ENCODE measurements at places on chromosomes 6 and 20.

- no peak for DNase-seq
Measured at GRCh38 chr6:23320471-23321015, 751.2 kb downstream of the HDGFL1 start.

GRCh38 chr20:34491226-34491931 lies 24.8 kb upstream of the DYNLRB1 start:
- DNase-seq: no peak

GRCh38 chr6:127119102-127120022 lies 891 bp downstream of the RSPO3 start:
- peak; percentile 44 for DNase-seq

- DNase-seq: no peak
Measured at GRCh38 chr20:61031101-61031830, 220.8 kb upstream of the CDH4 start.

DNA sequence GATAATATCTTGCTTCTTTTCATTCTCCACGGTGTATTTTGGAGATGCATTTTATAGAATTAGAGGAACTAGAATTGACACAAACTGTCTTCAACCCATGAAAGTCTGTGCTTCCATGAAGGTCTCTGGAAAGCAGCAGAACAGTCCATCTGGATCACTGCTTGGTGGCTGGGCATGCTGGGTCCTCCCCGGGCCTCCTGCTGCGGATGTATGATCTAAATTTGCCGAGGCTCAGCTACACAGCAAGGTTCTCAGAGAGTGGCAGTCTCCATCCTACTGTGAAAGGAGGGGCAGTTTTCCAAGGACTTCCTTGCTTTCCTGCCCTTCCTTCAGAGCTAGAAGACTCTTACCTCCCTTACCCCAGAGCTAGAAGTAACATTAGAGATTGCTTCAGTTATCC lies 15.1 kb downstream of the PKIG start:
- no peak for DNase-seq

DNA sequence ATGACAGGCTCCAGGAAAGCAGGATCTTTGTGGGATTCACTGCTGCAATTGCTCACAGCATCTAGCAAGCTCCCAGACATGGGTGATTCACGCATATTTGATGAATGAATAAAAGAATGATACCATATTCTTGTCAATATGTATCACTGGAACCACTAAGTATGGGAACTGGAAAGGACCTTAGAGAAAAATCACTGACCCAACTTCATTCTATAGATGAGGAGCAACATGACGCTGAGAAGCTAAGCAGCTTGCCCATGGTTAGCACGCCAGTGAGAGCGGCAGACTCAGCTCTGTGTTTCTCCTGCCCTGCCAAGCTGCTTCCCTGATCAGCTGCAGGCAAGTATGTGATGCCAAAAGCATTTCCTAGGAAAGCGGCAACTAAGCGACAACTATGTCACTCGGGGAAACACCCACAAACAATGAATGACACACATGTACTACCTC lies 66.8 kb downstream of the PPP1R3G start:
- DNase-seq: no peak

GRCh38 chr6:99611148-99611547 lies 4.5 kb downstream of the PRDM13 start:
- DNase-seq: no peak

DNA sequence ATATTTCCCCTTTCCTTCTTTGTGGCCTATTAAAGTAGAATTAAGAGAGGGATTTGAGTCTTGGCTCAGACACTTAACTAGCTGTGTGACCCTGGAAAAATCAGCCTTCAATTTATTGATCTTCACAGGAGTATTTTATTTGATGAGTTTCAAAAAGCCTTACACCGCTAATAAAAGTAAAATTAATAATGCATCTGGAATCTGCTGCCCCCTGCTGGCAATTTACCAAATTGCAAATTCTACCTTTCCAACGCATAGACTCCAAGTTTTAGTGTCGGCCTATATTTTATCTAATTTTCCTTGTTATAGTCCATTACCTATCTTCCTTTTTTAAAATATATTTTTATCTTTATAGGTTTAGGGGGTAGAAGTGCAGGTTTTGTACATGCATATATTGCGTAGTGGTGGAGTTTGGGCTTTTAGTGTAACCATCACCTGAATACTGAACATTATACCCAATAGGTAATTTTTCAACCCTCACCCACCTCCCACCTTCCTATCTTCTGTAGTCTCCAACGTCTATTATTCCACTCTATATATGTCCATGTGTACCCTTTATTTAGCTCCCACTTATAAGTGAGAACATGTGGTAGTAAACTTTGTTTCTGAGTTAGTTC lies 46.3 kb downstream of the GOPC start:
- DNase-seq: peak; percentile 9

DNA sequence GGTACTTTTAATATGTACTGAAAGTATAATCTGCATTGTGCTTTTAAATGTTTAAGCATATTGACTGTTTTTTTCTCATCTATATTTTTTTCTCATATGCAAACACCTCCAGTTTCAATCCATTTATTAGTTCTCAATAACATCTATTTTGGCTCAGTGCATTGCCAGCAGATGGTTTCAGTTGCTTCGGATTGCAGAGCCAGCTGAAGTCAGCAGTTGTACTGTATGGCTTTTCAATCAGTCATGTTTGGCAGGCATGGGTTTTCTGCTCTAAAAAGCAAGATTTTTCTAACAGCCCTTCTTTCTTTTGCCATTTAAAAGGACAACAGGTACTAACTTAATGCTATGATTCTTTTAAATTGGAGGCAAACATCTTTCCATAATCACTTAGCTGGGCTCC lies 121.2 kb downstream of the CD109 start:
- DNase-seq: peak; percentile 16

GRCh38 chr20:42051921-42052320 lies 433.7 kb upstream of the CHD6 start:
- DNase-seq: no peak

DNA sequence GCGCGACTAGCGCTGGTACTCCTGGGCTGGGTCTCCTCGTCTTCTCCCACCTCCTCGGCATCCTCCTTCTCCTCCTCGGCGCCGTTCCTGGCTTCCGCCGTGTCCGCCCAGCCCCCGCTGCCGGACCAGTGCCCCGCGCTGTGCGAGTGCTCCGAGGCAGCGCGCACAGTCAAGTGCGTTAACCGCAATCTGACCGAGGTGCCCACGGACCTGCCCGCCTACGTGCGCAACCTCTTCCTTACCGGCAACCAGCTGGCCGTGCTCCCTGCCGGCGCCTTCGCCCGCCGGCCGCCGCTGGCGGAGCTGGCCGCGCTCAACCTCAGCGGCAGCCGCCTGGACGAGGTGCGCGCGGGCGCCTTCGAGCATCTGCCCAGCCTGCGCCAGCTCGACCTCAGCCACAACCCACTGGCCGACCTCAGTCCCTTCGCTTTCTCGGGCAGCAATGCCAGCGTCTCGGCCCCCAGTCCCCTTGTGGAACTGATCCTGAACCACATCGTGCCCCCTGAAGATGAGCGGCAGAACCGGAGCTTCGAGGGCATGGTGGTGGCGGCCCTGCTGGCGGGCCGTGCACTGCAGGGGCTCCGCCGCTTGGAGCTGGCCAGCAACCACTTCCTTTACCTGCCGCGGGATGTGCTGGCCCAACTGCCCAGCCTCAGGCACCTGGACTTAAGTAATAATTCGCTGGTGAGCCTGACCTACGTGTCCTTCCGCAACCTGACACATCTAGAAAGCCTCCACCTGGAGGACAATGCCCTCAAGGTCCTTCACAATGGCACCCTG lies 1.6 kb downstream of the TPBG start:
- DNase-seq: peak; percentile 39

DNA sequence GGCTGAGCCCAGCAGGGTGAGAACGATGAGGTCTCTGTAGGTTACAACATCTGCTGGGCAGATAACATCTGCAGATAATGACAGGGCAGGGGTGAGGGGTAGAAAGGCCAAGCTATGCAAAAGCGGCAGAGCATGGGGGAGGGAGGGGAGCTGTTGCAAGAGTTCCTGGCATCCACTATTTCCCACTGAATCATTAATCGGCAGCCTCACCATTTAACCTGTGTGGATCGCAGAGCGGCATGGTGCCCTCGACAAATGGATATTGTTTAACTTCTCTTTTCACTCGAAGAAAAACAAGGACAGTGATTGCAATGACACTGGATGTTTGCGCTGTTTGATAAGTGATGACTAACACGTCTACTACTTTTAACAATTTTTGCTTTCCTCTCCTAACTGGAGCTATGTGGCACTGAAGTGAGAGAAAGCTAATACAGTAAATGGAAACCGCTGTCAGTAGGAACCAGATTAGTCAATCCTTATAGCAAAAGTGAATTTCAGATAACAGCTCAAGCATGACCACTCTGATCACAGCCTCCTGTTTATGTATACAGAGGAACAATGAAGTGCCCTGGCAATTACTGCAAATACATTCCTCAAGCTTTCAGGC lies 381.5 kb downstream of the TFAP2A start:
- no peak for DNase-seq

- no peak for DNase-seq
Measured at GRCh38 chr6:437037-437392, 45.5 kb downstream of the IRF4 start.

DNA sequence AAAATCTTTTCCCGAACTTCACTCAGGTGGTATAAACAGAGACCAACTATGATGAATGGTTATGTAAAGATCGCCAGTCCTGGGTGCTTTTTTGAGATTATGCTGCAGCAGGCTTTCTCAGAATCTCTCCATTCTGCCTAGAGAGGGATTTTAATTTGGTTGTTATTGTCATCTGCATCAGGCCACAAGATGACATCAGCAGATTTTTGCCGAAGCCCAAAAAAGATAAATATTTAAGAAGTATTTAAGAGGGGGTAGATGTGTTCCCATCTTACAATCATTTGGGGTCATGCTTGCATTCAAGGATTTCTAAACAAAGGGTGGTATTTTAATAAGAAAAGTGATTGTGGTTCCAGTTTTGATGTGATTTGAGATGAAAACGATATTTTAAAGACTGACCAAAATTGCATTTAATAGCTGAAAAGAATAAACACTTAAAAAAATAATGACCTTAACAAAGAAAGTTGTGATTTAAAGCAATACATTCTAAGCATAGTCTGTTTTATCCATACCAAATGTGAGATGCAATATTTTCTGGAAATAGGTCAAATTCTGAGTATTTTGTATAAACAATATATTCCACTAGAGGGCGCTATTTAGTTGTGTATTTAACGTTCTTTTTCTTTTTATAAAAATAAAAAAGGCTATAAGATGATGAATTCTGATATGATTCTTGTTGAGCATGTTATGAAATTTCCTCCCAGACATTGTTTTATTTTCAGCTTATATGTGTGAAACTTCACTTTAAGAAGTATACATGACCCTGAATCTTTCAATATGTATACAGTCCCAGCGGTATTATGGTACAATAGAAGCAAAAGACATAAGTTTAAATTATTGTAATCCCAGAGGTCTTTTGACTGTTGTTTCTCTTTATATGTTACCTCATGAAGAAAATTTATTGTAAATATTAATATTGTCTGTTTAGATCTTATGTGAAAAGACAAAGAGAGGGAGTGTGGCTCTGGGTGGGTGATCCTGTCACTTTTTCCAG lies 51.0 kb upstream of the ZFP64 start:
- peak; percentile 9 for DNase-seq

DNA sequence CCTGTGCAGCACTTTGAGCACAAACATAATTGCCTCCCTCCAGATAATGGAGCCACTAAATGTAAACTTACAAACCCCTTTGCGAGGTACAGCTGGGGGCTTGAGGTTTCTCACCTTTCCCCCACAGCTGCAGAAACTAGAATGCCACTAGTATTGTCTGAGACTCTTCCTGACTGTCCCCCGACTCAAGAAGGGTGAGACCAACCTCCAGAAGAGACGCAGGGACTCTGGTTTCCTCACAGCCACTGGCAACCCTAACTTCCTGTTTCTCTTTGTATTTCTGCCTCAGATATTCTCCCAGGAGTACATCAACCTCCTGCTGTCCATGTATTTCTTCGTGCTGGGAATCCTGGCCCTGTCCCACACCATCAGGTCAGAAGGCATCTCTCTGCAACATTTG lies 23.6 kb downstream of the HM13 start:
- no peak for DNase-seq

GRCh38 chr6:1760876-1761275 lies 151.2 kb downstream of the FOXC1 start:
- no peak for DNase-seq

GRCh38 chr6:145080651-145081050 lies 654.7 kb downstream of the EPM2A start:
- no peak for DNase-seq

- DNase-seq: no peak
Measured at GRCh38 chr6:110813338-110814101, 1.7 kb downstream of the CDK19 start.

DNA sequence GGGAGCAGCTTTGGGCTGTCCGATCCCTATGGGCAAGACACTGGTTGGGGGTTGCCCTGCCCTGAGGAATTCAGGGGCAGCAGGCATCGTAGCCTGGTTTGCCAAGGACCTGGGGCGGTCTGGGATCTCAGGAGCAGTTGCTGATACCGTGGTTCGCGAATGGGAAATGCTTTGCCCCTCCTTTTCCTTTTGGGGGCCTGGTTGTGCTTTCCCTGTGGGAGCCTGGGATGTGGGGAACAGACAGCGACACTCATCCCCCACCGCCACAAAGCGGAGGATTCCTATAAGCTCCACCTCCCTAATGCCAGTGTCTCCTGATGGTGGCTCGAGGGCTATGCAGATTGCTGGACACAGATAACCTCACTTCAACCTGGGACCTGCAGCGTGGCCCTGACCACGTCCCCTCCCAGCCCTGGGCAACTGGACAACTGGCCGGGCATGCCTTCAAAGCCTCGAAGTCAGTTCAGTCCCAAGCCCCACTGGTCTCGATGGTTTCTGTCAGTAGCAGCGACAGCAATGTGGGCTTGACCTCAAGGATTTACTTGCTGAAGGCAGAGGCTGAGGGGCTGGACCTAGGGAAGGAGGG lies 3.3 kb downstream of the CEBPB start:
- no peak for DNase-seq

DNA sequence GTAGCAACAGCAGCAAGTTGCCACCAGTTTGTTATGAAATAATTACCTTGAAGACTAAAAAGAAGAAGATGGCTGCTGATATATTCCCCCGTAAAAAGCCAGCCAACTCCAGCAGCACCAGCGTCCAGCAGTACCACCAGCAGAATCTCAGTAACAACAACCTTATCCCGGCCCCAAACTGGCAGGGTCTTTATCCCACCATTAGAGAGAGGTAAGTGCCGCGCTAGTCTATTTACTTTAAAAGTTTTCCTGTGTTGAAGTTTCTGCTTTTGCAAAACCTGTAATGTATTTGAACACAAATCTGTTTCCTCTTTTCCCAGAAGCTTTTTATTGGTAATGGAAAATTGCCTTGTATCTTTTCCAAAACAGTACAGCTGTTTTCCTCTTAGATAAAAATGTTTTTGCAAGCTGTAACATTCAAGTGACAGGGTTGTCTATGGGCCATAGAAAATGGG lies 725 bp downstream of the BTBD3 start:
- peak; percentile 38 for DNase-seq

GRCh38 chr6:32151181-32151862 lies 417 bp downstream of the PRRT1 start:
- no peak for DNase-seq

GRCh38 chr20:53647286-53647821 lies 53.7 kb upstream of the ZNF217 start:
- no peak for DNase-seq

- DNase-seq: no peak
Measured at GRCh38 chr6:81938014-81938856, 185.8 kb upstream of the TENT5A start.

- no peak for DNase-seq
Measured at GRCh38 chr6:75550544-75551167, 51.0 kb upstream of the SENP6 start.
